Bronchus fibroblast of lung (primary cell): ENCODE measurements at places on chromosomes 16 and 17. TPM values are rescaled to one million over a fixed set of nuclear protein-coding genes. Genes with fewer than 3 reads are reported as not detected.

The HYDIN gene
- total RNA-seq = 0.34 TPM in 1 of 2 replicates, not detected in the other

The MYADML2 gene
- total RNA-seq = not detected in 2 replicates

The CDK3 gene
- 2.2 and 3.5 TPM in 2 replicates for total RNA-seq

The SCNN1B gene
- not detected in 2 replicates for total RNA-seq

The KRTAP4-6 gene
- not detected in 2 replicates for total RNA-seq

The IL21R gene
- 16.1 and 16.8 TPM in 2 replicates for total RNA-seq

The PLCG2 gene
- 0.15 and 0.17 TPM in 2 replicates for total RNA-seq

The C16orf92 gene
- total RNA-seq = not detected in 2 replicates

The MYH8 gene
- not detected in 2 replicates for total RNA-seq

The SETD6 gene
- total RNA-seq = 5.9 and 10.1 TPM in 2 replicates

The SCRN2 gene
- total RNA-seq = 15.5 and 18.3 TPM in 2 replicates

The DBF4B gene
- 9.2 and 12.3 TPM in 2 replicates for total RNA-seq

The TEKT1 gene
- total RNA-seq = not detected in 2 replicates

The OGFOD1 gene
- total RNA-seq = 31.8 and 37.2 TPM in 2 replicates

The CEP295NL gene
- 0.30 and 0.34 TPM in 2 replicates for total RNA-seq

The SLC52A1 gene
- 0.15 TPM in 1 of 2 replicates, not detected in the other for total RNA-seq

The TTYH2 gene
- 2.5 and 5.2 TPM in 2 replicates for total RNA-seq

The SMIM5 gene
- total RNA-seq = not detected in 2 replicates

The ZDHHC1 gene
- 4.6 and 7.9 TPM in 2 replicates for total RNA-seq

The CFAP97D1 gene
- not detected in 2 replicates for total RNA-seq

The CD19 gene
- total RNA-seq = not detected in 2 replicates

The KRTAP9-8 gene
- not detected in 2 replicates for total RNA-seq

The LITAFD gene
- not detected in 2 replicates for total RNA-seq
